ENCODE measurements at places on chromosomes 5 and 9.

DNA sequence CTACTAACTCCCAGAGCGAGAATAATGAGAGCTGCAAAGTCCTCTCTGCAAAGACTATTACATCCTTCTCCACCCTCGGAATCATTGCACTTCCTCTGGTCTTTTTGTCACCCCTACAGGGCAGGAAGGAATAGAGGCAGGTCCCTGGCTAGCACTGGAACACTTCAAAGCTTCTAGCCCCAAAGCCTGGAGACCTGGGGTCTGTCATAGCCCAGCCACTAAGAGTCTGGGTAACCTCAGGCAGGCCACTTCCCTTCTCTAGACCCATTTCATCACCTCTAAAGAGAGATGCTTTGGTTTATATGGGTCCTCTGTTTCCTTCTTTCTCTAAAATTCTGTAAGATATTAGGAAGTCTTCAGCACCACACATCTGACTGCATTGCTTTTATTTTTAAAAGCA, 6.7 kb downstream of the ADRB2 start:
- DNase-seq, result no peak

GRCh38 chr5:39197556-39197955, 21.8 kb downstream of the FYB1 start:
- peak; percentile 78 for DNase-seq

GRCh38 chr9:89999534-90000370, 394.9 kb downstream of the GADD45G start:
- peak; percentile 41 for DNase-seq

DNA sequence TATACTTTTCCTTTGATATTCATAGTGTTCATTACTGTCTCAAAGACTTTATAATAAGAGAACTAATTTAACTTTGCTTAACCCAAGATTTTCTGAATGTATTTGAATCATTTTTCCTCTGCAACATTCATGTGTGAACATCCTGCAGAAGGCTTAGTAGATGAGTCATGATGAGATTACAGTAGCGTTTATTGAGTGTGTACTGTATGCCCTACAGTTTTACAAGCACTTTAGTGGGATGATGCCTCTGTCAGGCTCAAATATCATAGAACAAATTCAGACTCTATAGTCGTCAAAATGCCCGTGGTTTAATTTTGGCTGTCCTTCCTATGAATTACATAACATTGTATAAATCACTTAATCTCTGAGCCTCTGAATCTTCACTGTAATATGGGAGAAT, 41.2 kb downstream of the FYB1 start:
- no peak for DNase-seq

GRCh38 chr9:117034866-117035265, 347.8 kb downstream of the TRIM32 start:
- DNase-seq, result no peak

DNA sequence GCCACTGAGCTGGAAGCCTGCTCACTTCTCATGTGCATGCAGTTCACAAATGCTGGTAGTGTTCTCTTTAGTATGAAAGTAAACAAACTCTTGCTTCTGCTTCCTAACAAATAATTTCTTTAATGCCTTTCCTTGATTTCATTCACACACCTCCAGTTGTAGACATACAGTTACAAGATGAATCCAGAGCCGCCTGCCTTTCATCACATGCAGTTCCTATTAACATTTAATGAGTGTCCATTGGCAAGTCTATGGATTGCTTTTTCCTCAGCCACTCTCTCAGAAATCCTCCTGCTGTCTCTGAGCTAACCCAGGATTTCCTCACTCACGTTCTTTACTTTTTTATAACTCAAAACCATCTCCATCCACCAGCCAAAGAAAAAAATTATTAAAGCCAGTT, 408.6 kb downstream of the BNC2 start:
- no peak for DNase-seq

DNA sequence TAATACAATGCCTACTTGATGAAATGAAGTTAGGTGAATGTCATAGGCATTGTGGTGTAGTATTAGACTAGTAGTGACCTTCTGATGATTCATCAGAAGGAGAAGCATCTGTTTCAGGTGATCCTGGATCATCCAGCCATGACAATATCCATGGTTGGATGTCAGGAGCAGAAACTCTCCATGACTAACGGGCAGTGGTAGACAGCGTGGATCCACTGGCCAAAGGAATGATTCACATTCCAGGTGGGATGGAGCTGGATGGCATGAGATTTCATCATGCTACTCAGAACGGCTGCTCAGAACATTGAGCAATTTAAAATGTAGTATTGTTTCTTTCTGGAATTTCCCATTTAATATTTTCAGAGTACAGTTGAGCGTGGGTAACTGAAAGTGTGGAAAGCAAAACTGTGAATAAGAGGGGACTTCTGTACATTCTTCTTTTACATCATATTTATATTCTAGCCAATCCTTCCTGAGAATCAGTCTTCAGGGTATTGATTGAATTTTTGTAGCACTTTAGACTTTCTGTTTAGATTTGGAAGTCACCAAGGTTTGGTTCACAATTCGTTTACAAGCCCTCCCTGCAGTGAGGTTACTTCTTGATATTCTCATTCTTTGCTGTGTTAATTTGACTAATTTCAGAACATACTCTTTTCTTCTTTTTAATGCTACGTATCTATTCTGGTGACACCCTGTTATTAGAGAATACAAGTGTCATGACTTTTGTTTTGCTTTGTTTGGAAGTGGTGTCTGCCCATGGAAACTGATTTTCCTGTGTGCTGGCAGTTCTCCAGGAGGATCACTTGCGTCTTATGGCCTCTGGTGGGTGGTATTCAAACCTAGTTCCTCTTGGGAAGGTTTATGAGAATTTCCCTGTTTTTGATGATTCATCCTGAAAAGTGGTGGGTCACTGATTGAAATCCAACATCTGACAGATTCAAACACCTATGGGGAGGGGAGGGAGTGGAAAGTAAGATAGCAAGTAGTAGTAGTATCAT, 12.2 kb upstream of the CLINT1 start:
- no peak for DNase-seq

DNA sequence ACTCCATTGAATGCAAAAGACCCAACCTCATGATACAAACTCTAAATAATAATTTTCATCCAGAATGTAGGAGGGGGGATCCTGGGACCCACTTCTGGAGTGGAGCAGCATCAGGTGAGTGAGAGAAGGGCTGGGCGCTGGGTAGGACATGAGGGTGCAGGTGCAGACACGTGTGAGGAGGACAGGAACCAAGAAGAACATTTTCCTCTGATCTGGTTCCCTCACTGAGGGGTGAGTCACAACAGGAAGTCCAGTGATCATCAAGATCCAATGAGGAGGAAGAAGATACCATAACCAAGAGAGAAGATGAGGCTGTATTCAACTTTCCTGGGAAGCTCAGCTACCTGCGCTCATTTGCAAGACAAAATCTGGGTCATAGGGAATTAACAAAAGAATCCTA, 57.4 kb downstream of the SFXN1 start:
- no peak for DNase-seq

DNA sequence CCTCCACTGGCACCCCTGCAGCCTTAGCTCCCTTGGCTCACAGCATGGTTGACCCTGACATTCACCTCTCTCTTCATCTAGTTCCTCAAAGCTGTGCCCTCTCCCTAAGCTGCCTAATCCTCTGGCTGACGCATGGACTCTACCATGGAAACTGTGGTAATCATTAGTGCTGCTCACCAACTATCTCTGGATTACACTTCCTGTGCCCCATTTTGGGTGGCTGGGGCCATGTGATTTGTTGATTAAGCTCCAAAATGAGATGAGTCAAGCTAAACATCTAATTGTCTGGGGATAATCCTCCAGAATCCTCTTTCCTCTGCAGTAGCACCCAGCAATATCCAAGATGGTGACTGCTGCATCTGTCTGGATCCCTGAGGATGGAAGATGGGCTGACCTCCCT, 264.4 kb downstream of the SH3GL2 start:
- DNase-seq, result no peak

GRCh38 chr9:95313010-95313498, 4.5 kb downstream of the FANCC start:
- DNase-seq, result no peak

GRCh38 chr9:6646293-6646636, 736 bp upstream of the GLDC start:
- DNase-seq, result peak; percentile 10

GRCh38 chr9:85723215-85723614, 18.5 kb downstream of the AGTPBP1 start:
- peak; percentile 70 for DNase-seq

GRCh38 chr5:14469551-14470377, 111.8 kb upstream of the OTULINL start:
- DNase-seq, result no peak

- no peak for DNase-seq
Measured at GRCh38 chr9:116628716-116629115, 58.4 kb upstream of the TRIM32 start.

DNA sequence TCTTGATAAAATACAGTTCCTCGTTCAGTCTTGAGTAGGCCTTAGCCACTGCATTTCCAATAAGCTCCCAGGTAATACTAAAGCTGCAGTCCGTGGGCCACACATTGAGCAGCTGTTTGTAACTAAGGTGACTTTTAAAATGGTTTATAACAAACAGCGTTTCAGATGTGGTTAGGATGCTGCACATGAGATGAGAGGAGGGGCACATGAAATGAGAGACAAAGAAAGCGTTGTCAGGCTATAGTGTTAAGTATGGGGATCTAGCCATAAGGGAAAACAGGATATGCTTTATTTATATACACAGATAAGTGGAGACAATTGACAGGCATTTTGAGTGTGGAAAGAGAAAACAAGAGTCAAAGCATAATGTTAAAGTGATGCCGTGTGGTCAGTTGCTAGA, 89.9 kb downstream of the PAM start:
- no peak for DNase-seq

DNA sequence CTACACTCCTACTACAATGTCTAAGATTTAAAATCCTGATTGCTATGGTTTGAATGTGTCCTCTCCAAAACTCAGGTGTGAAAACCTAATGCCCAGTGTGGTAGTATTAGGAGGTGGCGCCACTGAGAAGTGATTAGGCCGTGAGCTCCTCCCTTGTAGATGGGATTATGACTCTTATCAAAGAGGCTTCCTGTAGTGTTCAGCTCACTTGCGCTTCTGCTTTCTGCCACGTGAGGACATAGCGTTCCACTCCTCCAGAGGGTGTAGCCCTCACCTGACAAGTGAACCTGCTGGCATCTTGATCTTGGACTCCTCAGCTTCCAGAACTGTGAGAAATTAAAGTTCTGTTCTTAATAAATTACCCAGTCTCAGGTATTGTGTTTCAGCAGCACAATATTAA, 33.0 kb upstream of the WHRN start:
- DNase-seq, result peak; percentile 41

DNA sequence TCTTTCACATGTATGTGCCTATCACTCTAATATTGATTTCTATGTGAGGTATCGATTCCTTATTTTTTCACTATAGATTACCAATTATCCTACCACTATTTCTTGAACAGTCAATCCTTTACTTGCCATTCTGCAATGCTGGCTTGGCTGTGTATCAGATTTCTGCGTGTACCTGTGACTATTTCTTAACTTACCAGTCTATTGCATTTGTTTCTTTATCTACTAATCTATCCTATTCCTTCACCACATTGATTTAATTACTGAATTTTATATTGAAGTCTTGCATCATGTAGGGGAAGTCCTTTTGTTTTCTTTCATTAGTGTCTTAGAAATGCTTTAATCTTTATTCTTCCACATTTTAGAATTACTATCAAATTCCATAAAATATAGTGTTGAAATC, 684.8 kb downstream of the LRRC70 start:
- no peak for DNase-seq

GRCh38 chr5:67029481-67029880, 167.1 kb downstream of the CD180 start:
- DNase-seq, result no peak

DNA sequence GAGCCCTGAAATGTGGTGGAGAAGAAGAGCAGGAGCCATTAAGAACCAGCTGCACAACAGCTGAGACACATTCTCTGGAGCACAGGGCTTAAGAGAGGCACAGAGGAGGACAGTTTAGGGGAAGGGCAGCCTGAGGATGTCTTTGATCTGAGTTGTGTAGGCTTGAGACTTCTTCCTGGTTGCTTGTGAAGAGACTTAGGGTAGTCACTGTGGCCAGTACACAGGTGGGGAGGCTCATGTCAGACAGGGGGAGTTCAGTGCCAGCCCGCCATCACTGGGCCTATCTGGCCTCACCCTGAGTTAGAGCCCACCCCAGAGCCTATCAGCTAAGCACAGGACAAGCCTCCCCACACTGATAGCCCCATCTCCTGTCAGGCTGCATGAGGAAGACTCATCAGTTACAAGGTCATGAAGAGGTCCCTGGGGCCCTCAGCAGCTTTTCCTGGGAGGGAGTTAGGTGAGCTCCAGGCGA, 19.8 kb downstream of the SLC22A4 start:
- no peak for DNase-seq

All from CD4-positive, alpha-beta T cell treated with Interleukin-17A for 1 hour (primary cell).